ENCODE measurements at places on chromosomes 6 and 20.
A peak's percentile ranks its signal among the peaks of the same experiment; 100 is the strongest.

GRCh38 chr6:35906499-35906846, 14.4 kb downstream of the SRPK1 start:
- DNase-seq, result no peak

- no peak for DNase-seq
Observed at GRCh38 chr6:161890832-161891297, 617.0 kb upstream of the AGPAT4 start.

GRCh38 chr20:35617397-35618262, 2.0 kb downstream of the SPAG4 start:
- peak; percentile 37 for DNase-seq

DNA sequence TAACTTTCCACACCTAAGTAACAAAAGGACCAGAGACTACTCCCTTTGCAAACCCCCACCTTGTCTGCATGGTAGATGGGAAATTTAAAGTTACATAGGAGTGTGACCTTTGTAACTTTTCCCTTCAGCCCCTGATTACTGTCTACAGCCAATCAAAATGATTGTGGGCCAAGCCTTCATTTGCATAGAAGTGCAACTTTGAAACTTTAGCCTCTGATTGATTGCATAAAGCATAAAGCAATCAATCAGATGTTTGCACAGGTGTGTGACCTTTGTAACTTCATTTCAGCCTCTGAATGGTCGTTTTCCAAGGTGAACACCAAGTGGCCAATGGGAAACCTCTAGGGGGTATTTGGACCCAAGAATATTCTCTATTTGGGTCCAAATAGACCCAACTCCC, 46.1 kb downstream of the PRKN start:
- DNase-seq, result no peak

DNA sequence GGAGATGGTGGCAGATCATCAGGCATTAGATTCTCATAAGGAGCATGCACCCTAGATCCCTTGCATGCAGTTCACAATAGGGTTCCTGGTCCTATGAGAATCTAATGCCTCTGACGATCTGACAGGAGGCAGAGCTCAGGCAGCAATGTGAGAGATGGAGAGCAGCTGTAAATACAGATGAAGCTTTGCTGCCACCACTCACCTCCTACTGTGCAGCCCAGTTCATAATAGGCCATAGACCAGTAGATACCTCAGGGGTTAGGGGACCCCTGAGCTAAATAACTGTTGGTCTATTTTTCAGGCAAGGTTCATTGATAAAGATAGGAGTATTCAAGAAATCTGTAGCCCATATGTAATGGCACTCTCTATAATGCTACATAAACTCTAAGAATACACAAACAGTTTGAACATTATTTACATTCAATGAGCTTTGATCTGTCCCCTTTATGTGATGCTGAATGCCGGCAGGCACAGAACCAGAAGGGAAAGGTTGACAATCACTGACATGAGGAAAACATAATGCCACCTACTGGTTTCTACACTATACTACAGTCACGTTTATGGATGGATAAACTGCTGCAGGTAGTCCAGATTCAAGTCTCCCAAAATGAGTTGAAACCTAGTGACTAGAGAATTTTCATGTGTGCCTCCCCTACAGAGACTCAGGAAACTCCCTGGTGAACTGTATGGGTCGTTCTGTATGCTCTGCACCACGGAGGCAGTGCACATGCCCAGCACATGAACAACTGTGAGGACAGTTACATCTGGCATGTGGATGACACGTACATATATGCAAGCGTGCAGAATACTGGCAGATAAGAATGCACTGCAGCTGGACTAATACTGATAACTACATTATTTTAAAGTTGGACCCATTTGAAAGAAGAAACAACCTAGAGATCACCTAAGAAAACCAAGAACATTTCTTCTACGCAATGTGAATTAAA, 72.0 kb downstream of the DST start:
- DNase-seq, result no peak

All from immature natural killer cell (primary cell).